WTC11 (cell line): ENCODE measurements at places on chromosomes 2 and 18. TPM values are rescaled to one million over a fixed set of nuclear protein-coding genes. Genes with fewer than 3 reads are reported as not detected.

GRCh38 chr2:120552800-120553481 is 182.7 kb upstream of the GLI2 start:
- no peaks in the 10 kb centered on the region for H3K36me3 ChIP-seq
- peaks cover 11% of the 10 kb centered on the region for H3K4me1 ChIP-seq
- peaks cover 59% of the 10 kb centered on the region for H3K27me3 ChIP-seq
- no peak overlapping the region for H3K27ac ChIP-seq

- DNase-seq, result no peak
- no peaks in the 10 kb centered on the region for H3K4me1 ChIP-seq
- no peak overlapping the region for H3K4me3 ChIP-seq
These were observed 515.4 kb upstream of the SOX11 start for GRCh38 chr2:5176764-5177163.

GRCh38 chr18:57135699-57136098 is 11.2 kb upstream of the BOD1L2 start:
- H3K27me3 ChIP-seq, result no peaks in the 10 kb centered on the region
- H3K36me3 ChIP-seq, result no peaks in the 10 kb centered on the region; the same call in 1 of the 2 replicates
- peaks cover 9% of the 10 kb centered on the region for H3K4me1 ChIP-seq
- DNase-seq, result no peak
- no peak overlapping the region for H3K4me3 ChIP-seq
- H3K27ac ChIP-seq, result no peak overlapping the region

- H3K36me3 ChIP-seq, result no peaks in the 10 kb centered on the region
- peaks cover 4% of the 10 kb centered on the region; the same call in 1 of the 2 replicates for H3K4me1 ChIP-seq
- DNase-seq, result no peak
- H3K27ac ChIP-seq, result no peak overlapping the region
- H3K4me3 ChIP-seq, result no peak overlapping the region
These were observed 116.6 kb upstream of the EFEMP1 start for GRCh38 chr2:56040189-56040588.

DNA sequence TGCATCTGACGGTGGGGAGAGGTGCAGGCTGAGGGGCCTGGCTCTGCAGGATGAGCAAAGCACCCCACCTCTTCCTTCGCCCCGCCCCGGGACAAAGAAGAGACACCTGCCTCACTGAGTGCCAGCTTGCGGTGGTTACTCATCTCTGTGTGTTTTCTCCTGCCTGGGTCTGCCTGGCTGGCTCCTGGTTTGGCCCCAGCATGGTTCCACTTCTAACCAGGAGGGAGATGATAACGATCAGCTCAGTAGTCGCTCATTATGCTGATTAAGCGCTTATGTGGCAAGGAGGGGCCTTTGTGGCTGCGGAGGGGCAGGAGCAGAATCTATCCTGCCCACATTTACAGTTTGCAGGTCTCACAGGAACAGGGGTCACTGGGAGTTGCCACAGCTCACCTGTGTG is 68.7 kb upstream of the EDAR start:
- H3K4me1 ChIP-seq, result peaks cover 10% of the 10 kb centered on the region
- H3K4me3 ChIP-seq, result no peak overlapping the region
- no peaks in the 10 kb centered on the region for H3K27me3 ChIP-seq
- no peak for DNase-seq
- H3K36me3 ChIP-seq, result no peaks in the 10 kb centered on the region

DNA sequence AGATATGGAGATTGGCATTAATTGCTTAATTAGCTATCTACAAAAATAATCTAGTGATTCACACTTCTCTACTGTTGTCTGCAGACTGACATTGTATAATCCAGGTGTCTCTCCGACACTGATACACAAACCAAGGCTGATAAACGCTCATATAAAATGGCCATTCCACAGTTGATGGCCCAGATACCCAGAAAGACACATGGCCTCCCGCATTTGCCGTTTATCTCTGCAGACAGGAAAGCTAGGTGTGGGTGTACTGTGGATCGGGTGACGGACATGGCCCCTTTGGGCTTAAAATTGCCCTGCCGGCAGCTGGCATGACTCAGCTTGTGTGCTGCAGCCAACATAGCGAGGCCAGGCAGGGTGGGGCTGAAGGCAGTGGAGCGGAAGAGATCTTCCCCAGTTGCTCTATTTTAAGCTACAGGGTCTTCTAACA is 18.5 kb downstream of the PMAIP1 start:
- no peak overlapping the region for H3K4me3 ChIP-seq
- H3K36me3 ChIP-seq, result no peaks in the 10 kb centered on the region
- H3K27me3 ChIP-seq, result no peaks in the 10 kb centered on the region; the same call in 1 of the 2 replicates
- H3K4me1 ChIP-seq, result peaks cover 18% of the 10 kb centered on the region
- no peak for DNase-seq
- H3K27ac ChIP-seq, result peak overlapping the region; percentile 10; the same call in 1 of the 2 replicates

DNA sequence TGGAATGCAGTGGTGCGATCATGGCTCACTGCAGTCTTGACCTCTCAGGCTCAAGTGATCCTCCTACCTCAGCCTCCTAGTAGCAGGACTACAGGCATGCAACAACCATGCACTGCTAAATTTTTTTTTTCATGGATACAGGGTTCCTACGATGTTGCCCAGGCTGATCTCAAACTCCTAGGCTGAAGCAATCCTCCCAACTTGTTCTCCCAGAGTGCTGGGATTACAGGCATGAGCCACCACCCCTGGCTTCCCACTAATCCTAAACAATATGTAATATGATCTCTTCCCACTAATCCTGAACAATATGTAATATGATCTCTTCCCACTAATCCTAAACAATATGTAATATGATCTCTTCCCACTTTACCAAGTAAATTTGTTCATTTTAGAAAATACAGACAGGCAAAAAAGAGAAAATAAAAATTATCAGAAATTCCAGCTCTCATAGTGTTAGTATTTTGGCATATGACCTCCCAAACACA is 33.7 kb upstream of the C18orf32 start:
- H3K4me3 ChIP-seq, result no peak overlapping the region
- H3K27me3 ChIP-seq, result no peaks in the 10 kb centered on the region
- DNase-seq, result no peak
- no peak overlapping the region for H3K27ac ChIP-seq
- H3K36me3 ChIP-seq, result no peaks in the 10 kb centered on the region
- peaks cover 39% of the 10 kb centered on the region for H3K4me1 ChIP-seq

GRCh38 chr2:230762317-230762896 is 49.8 kb downstream of the CAB39 start:
- DNase-seq, result peak; percentile 54
- peak overlapping the region; percentile 24; the same call in 1 of the 2 replicates for H3K27ac ChIP-seq
- H3K27me3 ChIP-seq, result no peaks in the 10 kb centered on the region
- peaks cover 4% of the 10 kb centered on the region for H3K36me3 ChIP-seq

GRCh38 chr2:60071490-60071831 is 482.0 kb downstream of the BCL11A start:
- peaks cover 14% of the 10 kb centered on the region for H3K4me1 ChIP-seq
- H3K27me3 ChIP-seq, result 0 out of 2 replicates have a peak, but pooled peaks cover 4% of the 10 kb centered on the region
- no peak for DNase-seq
- no peaks in the 10 kb centered on the region for H3K36me3 ChIP-seq
- no peak overlapping the region for H3K4me3 ChIP-seq

- H3K4me3 ChIP-seq, result no peak overlapping the region
- peaks cover 16% of the 10 kb centered on the region for H3K4me1 ChIP-seq
- no peak for DNase-seq
These were observed 45.2 kb downstream of the PTGR3 start for GRCh38 chr18:75163736-75164135.

DNA sequence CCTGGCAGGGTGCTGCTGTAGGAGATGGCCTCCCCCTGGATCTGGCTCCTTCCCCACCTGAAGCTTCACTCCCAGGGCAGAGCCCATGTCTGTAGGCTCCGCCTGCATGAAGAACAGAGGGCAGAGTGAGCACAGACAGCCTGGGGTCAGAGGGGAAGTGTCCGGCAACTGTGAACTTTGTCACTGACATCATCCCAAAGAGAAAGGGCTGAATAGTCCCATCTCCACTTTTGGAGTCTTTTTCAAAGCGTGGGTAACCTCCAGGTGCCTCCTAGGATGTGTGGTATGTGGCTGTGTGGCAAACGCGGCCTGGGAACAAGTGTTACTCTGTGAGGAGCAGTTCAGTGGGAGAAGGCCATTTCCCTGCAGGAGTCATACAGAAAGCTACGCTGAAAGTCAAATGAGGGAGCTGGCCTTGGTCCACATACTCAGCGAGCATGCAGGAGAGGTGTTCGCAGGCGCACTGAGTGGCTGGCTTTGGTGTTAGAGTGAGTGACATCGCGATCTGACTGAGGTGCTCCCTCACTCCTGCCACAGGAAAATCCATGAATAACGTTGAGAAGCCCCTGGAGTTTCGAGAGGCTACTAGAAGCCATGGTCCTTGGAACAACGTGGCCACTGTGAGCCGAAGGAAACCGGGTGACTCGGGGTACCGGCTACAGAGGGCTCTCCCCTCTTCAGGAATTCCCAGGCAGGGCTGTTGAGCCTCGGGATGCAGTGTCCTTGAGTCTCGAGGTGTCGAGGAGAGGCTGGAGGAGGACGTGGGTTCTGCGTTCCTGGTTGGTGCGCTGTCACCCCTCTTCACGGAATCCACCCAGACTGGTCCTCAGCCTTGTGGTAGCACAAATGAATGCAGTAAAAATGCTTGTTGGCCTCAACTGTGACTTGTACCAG is 54.7 kb downstream of the CABLES1 start:
- peaks cover 12% of the 10 kb centered on the region for H3K36me3 ChIP-seq
- no peak for DNase-seq
- no peaks in the 10 kb centered on the region for H3K27me3 ChIP-seq
- peaks cover 34% of the 10 kb centered on the region for H3K4me1 ChIP-seq
- H3K4me3 ChIP-seq, result no peak overlapping the region
- H3K27ac ChIP-seq, result peak overlapping the region; percentile 55

DNA sequence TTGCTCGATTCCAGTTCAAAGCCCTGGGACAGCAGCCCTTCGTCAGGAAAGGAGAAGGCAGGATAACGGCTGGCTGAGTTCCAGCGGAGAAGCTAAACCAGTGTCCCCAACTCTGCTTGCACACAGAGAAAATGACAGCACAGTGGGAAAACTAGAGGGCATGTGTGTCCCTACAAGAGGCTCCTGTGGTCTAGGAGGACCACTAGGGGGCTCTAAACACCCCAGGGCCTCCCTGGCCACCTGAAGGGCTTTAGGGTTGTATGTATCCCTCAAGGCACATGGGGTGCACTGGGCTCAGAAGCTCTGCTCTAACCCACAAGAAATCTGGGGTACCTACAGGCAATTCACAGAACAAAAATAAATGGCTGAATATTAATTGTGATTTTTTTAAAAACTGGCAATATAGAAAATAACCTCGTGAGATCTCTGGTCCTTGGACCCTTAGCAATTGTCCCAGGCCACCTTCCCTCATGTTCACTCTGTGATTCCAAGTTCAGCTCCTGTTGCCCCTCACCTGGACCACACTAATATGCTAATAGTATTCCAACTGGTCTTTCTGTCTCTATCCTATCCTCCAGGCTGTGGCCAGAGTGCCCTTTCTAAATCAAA is 17.5 kb downstream of the STAT1 start:
- H3K4me1 ChIP-seq, result no peaks in the 10 kb centered on the region
- H3K27ac ChIP-seq, result no peak overlapping the region
- H3K27me3 ChIP-seq, result no peaks in the 10 kb centered on the region
- H3K4me3 ChIP-seq, result no peak overlapping the region

GRCh38 chr18:27887287-27887686 is 289.6 kb downstream of the CDH2 start:
- no peak overlapping the region for H3K27ac ChIP-seq
- no peaks in the 10 kb centered on the region for H3K36me3 ChIP-seq
- DNase-seq, result no peak
- H3K4me3 ChIP-seq, result no peak overlapping the region
- peaks cover 4% of the 10 kb centered on the region; the same call in 1 of the 2 replicates for H3K4me1 ChIP-seq

DNA sequence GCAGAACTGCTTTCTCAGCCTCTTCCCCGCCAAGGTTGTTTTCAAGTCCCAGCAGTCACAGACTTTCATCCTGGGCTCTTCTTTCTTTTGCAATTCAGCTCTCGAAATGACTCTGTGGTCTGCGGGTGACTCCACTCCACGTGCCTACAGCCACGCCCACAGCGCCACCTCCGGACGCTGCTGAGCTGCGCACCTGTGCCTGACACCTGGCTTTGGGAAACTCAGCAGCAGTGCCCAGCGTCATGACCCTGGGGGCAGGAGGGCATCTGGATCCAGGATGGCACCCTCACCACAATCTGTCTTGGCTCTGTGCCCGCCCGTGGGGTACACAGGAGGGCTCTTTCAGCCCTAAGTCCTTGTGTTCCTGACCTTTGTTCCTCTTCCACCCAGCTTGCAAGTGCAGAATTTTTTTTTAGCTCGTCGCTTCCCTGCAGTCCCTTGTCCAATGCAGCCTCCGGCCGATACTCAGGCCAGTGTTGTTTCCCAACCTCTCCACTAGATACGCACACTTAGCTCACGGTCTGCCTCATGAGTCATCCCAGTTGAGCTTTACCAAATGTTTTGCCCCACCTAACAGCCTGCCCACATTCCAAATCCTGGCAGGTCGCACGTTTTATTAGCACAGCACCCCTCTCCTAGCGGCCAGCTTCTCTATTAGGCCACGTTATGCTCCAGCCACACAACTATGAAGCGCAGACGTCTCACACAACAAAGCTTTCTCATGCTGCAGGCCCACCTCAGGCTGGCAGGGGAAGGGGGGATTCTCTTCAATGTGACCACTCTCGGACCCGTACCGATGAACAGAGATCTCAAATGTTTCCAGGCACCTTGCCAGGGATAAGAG is 6.5 kb upstream of the CAPN10 start:
- H3K36me3 ChIP-seq, result no peaks in the 10 kb centered on the region; the same call in 1 of the 2 replicates
- peak overlapping the region; percentile 49; the same call in 1 of the 2 replicates for H3K27ac ChIP-seq
- DNase-seq, result peak; percentile 77
- no peaks in the 10 kb centered on the region for H3K27me3 ChIP-seq
- H3K4me1 ChIP-seq, result peaks cover 21% of the 10 kb centered on the region

- H3K4me3 ChIP-seq, result no peak overlapping the region
- DNase-seq, result no peak
- 0 out of 2 replicates have a peak overlapping the region, but pooled peaks have one; percentile 41 for H3K27ac ChIP-seq
- H3K4me1 ChIP-seq, result no peaks in the 10 kb centered on the region
These were observed 254.7 kb downstream of the HDAC4 start for GRCh38 chr2:239146011-239146641.

DNA sequence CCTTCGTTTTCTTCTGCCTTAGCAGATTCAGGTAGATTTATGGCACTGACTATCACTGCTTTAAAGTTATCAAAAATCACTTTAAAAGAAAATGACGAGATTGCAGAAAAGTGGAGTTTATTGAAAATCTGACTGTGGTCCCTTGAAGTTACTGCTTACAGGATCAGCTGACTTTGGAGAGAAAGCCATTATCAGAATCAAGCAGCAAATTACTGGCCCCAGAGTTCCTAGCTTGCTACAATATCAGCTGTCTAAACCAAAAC is 18.5 kb downstream of the MBP start:
- H3K27me3 ChIP-seq, result no peaks in the 10 kb centered on the region
- DNase-seq, result no peak
- H3K4me1 ChIP-seq, result peaks cover 59% of the 10 kb centered on the region
- H3K36me3 ChIP-seq, result peaks cover 7% of the 10 kb centered on the region
- no peak overlapping the region for H3K4me3 ChIP-seq

GRCh38 chr2:198116756-198117155 is 312.4 kb downstream of the PLCL1 start:
- no peak for DNase-seq
- no peaks in the 10 kb centered on the region for H3K27me3 ChIP-seq
- H3K4me3 ChIP-seq, result no peak overlapping the region
- no peaks in the 10 kb centered on the region for H3K36me3 ChIP-seq

CKAP2L gene
- 17.7 to 25.6 TPM (median 17.9 TPM) in 3 replicates for total RNA-seq

CGREF1 gene
- total RNA-seq, result 3.5 to 4.0 TPM (median 3.8 TPM) in 3 replicates

PPIG gene
- 63.7 to 77.7 TPM (median 72.2 TPM) in 3 replicates for total RNA-seq

KANSL3 gene
- total RNA-seq, result 28.3 to 32.5 TPM (median 29.2 TPM) in 3 replicates

AFG3L2 gene
- 73.9 to 109 TPM (median 76.0 TPM) in 3 replicates for total RNA-seq

B4GALT6 gene
- total RNA-seq, result 50.6 to 56.6 TPM (median 50.8 TPM) in 3 replicates

STARD6 gene
- 0.23 TPM in 1 of 3 replicates, not detected in the others for total RNA-seq

SOWAHC gene
- total RNA-seq, result 14.2 to 18.6 TPM (median 14.5 TPM) in 3 replicates

STPG4 gene
- total RNA-seq, result not detected in 3 replicates

TUBA3E gene
- total RNA-seq, result 0.18 TPM in 1 of 3 replicates, not detected in the others

CABYR gene
- 12.9 to 19.3 TPM (median 16.1 TPM) in 3 replicates for total RNA-seq
